ENCODE measurements at places on chromosomes 1 and 21.
A peak's percentile ranks its signal among the peaks of the same experiment; 100 is the strongest.

- DNase-seq, result no peak
These were observed 13.6 kb downstream of the THAP3 start for GRCh38 chr1:6638226-6638625.

GRCh38 chr1:115182012-115182715 is 92.9 kb upstream of the TSPAN2 start:
- DNase-seq, result peak; percentile 31

GRCh38 chr21:19246018-19246417 is 842.4 kb upstream of the TMPRSS15 start:
- no peak for DNase-seq

GRCh38 chr1:153537376-153537730 is 1.6 kb upstream of the S100A6 start:
- no peak for DNase-seq

DNA sequence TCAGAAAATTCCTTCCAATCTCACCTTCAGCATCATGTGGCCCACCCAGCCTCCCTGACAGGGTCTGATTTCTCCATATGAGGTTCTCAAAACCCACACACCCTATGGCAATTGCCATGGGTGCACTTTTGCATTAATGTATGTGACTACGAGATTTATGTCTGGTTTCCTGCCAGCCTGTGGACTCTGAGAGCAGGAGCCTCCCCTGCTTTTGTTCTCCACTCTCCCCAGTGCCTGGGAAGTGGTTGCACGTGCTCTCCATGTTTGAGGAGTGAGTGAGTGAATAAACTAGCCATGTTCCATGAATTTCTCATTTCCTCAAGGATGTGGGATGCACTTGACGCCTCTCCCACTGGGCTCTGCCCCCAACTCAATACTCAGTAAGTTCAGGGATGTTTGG is 91.2 kb downstream of the ACTL8 start:
- no peak for DNase-seq

DNA sequence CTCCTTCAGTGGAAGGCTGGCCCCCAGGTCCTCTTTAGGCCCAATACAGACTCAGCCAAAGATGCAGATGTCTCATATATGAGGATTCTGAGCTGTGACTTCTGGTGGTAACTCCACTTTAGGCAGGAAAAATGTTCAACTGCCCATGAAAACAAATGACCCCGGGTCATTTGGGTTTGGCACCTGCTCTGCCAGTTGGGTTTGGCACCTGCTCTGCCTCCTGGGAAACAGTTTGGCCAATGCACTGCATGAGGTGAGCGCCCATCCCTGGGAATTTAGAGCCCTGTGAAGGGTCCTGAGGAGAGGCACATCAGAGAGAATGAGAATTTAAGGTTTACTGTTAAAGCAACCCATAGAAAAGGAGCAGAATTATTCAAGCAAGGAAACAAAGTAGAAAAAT is 45.3 kb downstream of the B3GALT5 start:
- DNase-seq, result no peak

DNA sequence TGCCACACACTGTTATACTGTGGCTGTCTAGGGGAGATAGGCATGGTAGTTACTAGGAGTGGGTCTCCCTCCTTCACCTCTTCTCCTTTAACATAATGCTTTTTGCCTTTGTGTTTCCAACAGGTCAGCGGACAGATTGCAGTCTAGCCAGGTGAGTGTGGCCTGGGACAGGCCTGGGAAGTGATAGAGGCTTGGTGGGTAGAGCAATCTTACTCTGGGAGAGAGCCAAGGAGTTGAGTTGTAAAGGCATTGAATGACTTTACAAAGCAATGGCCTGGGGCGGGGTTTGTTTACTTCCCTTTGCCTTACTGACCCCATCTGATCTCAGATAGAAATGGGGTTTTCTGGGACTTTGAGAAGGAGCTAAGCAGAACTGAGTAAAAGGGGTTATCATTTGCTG is 51.0 kb upstream of the IKBKE start:
- no peak for DNase-seq

GRCh38 chr1:21468599-21468998 is 28.7 kb downstream of the NBPF3 start:
- DNase-seq, result peak; percentile 64

- peak; percentile 30 for DNase-seq
These were observed 3.8 kb upstream of the LCE3A start for GRCh38 chr1:152626744-152627143.

DNA sequence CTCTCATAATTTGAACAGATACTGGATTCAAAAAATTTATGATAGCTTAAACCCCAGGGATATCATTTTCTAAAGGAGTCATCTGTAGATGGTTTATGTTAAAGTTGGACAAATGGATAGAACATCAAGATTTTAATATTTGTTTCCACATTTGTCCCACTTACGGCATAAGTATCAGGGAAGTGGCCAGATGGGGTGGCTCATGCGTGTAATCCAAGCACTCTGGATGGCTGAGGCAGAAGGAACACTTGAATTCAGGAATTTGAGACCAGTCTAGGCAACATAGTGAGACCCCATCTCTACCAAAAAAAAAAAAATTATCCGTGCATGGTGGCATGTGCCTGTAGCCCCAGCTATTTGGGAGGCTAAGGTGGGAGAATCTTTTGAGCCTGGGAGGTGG is 229.1 kb downstream of the GPR52 start:
- no peak for DNase-seq

- no peak for DNase-seq
These were observed 539.5 kb downstream of the MATN1 start for GRCh38 chr1:30183895-30184294.

DNA sequence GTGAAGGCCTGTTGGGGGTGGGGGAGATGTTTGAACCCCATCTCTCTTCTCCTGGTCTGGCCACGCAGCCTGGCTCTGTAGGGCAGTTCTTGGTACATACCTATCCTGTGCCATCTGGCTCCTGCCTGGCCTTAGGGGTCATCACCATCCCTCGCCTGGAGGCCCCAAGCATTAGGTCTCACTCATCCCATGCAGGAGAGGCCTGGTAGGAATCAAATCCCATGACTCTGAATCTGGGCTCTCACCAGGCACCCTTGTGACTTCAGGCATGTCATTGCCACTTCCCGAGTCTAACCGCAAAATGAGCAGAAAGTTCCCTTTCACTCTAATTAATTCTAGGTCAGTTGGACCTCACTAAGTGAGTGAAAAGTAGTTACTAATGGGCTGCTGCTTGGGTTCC is 37.2 kb downstream of the ETNK2 start:
- no peak for DNase-seq

GRCh38 chr21:36524477-36524876 is 44.6 kb upstream of the CLDN14 start:
- no peak for DNase-seq
